ENCODE measurements at places on chromosomes 3 and 15.
A peak's percentile ranks its signal among the peaks of the same experiment; 100 is the strongest.

GRCh38 chr3:112736805-112737566, 96.0 kb upstream of the CCDC80 start:
- no peak for DNase-seq

DNA sequence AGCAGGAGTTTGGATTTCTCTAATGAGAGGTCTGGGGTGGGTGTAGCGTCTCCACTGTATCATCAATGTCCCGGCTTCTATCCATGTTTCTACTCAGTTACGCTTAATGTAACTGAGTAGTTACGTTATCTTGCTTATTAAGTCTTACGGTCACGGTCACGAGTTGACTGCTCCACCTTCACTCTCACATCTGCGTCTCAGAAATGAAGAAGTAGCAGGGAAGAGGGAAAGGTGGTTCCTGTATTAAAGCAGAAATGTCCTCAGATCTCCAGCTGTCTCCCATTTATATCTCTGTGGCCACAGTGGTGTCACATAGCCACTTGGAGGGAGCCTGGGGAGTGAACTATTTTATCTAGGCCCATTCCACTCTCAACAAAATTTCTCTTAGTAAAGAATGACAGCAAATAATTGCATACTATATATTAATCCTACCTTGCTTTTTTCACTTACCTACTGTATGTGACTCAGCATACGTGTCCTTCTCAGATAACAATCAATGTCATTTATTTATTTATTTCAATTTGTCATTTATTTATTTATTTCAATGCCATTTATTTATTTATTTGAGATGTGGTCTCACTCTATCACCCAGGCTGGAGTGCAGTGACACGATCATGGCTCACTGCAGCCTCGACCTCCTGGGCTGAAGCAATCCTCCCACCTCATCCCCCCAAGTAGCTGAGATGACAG, 39.7 kb upstream of the RNU6-1 start:
- no peak for DNase-seq

- no peak for DNase-seq
Measured at GRCh38 chr3:106119614-106120082, 250.8 kb upstream of the CBLB start.

DNA sequence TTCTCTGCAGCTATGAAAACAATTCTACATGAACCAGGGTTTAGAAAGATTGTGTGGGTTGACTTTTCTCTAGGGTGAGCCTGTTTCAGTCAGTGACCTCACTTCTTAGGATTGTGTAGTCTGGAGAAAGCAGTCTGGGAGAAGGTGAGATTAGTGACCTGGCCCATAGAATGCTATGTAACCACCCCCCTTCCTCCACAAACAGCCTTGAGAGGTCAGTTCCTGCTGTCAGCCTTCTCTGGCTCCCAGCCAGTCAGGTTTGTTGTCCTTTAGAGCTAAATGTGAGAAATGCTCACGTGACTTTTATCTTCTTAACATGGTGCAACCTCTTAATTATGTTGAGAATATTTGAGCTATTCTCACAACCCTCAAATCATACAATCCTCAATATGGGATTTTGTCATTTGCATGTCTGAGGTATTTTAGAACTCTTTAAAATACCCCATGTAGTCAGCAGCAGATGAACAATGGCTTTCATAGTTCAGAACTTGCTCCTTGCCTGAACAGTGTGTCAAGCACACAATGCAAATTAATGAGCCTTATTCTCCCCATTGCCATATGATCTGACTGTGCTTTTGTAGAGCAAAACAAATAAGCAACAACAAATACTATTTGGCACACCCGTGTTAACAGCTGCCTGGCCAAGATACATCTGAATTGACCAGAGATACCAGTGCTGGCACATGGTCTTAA, 311.6 kb downstream of the CNTN6 start:
- no peak for DNase-seq

DNA sequence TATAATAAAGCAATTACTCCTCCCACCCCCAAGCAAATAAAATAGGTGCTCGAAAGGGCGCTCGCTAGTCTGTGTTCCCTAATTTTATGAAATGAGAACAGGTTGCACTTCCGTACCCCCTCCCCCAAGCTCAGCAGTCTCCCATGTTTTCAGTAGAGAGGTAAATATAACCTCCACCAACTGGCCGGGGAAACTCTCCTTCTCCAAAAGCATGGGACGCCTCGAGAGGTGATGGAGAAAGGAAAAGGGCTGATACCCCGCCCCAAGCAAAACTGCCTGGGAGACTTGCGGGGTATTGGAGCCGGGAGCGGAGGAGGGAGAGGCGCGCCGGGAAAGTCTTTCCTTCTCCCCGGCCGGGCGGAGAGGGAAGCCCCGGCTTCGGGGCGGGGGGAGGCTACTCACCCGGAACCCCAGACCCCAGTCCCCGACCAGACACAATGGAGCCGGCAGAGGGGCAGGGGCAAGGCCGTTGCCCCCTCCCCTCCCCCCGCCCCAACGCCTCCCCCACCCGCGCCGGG, 605 bp downstream of the DCUN1D1 start:
- DNase-seq, result no peak

DNA sequence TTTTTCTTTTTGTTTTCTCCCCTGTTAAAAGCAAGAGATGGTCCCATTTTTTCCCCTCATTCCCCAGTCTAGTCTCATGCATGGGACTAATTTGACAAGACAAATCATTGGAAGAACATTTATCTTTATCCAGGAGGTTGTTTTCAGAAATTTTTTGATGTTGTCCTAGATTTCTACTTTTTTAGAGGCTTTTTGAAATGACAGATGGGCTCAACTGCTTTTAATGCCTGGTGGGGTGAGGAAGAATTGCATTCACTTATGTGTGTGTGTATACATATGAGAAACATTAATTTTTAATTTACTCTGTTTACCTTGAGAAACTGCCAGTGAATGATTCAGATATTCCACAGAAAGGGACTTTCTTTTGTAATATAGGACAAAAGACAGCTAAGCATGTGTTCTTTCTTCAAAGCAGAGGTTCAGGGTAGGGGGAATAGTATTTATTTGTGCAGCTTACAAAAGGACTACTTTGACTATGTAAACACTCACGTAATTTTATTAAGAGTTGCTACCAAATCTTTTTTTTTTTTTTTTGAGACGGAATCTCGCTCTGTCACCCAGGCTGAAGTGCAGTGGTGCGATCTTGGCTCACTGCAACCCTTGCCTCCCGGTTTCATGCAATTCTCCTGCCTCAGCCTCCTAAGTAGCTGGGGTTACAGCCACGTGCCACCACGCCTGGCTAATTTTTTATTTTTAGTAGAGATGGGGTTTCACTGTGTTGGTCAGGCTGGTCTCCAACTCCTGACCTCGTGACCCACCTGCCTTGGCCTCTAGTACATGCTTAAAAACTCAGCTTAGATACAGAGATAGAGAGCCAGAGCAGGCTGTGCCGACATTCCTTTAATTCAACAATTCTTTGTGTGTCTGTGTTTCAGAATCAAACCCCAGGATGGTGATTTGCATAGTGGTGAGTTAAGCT, 130.1 kb upstream of the RARB start:
- DNase-seq, result no peak

GRCh38 chr3:159859836-159860235, 128.8 kb upstream of the IL12A start:
- no peak for DNase-seq

DNA sequence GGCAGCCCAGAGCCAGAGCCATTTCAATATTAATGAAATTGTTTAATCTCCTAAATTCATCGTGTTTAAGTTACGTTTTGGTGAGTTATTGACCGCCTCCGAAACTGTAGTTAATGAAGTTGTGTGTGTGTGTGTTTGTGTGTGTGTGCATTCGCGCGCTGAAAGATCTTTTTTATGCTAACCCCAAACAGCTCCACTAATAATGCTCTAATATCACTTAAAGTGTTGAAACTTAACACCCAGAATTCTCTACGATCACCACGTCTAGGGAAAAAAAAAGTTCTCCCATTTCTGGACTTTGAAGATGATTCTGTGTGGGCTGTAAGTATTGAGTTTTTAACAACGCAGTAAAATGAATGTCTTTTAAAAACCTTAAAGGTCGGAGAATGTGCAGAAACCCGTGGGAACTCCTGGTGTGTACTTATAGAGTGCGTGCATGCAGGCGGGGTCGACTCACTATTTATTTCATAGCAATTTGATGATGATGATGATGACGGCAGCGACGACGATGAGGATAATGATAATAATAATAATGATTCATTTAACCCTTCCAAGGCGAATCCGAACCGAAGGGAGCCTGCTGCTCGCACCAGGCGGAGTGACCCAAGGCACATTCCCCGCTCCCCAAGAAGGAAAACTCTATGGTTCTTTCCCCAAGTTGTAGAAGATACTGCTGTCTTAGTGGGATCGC, 1.4 kb upstream of the FOXB1 start:
- no peak for DNase-seq

- DNase-seq, result no peak
Measured at GRCh38 chr15:25778161-25778560, 85.0 kb downstream of the ATP10A start.

- no peak for DNase-seq
Measured at GRCh38 chr15:55289011-55289745, 435 bp downstream of the RAB27A start.

DNA sequence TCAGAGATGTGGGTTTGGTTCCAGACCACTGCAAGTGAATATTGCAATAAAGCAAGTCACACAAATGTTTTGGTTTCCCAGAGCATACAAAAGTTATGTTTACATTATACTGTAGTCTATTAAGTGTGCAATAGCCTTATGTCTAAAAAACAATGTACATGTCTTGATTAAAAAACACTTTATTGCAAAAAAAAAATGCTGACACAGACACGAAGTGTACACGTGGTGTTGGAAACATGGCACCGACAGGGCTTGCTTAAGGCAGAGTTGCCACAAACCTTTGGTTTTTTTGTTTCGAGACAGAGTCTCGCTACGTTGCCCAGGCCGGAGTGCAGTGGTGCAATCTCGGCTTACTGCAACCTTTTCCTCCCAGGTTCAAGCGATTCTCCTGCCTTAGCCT, 50.1 kb downstream of the RAB11A start:
- no peak for DNase-seq

DNA sequence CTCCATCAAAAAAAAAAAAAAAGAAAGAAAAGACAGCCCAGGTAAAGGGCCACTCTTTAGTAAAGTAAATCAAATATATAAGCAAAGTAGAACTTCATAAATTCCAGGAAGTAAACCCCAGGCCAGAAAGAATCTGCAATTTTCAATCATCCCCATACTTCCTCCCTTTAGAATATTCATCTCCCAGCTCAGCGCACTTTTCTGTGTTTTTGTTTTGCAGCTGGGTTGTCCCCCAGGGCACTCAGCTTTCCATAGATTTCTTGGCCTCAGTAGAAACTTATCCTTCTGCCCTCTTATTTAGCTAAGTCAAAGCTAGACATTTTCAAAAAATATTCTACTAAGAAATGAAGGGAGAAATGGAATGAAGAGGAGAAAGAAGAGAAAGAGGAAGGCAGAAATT, 24.0 kb upstream of the SPRED1 start:
- no peak for DNase-seq

DNA sequence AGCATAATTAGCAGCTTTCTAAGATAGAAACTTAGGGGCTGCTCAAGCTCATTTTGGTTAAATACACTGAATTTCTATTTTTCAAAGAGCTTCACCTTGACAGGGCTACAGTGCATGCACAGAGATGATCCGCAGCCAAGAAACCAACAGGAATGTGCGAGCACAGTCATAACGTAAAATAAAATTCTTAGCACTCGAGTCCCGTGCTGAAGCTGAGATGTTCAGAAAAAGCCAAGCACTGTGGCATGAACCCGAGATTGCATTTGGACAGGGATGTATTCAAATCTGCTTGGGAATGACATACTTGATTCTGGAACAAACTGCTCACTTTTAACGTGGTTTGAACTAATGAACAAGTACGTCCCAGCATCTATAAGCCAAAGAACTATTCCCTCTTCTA, 340.3 kb downstream of the FOXP1 start:
- no peak for DNase-seq

DNA sequence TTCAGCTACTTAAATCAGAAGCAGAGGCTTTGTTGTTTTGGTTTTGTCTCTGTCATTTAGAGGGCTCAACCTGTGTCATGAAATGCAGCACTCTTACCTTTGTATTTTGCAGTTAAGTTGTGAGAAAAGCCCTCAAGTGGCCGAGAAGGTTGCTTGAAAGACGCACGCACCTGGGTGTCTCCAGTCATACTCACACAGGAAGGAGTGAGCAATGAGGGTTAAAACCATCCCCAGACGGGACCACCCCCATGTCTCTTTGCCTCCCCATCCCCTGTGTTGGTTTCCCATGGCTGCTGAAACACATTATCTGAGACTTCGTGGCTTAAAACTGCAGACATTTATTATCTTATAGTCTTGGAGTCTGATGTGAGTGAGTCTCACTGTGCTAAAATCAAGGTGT, 376.1 kb upstream of the CFAP20DC start:
- DNase-seq, result peak; percentile 41

DNA sequence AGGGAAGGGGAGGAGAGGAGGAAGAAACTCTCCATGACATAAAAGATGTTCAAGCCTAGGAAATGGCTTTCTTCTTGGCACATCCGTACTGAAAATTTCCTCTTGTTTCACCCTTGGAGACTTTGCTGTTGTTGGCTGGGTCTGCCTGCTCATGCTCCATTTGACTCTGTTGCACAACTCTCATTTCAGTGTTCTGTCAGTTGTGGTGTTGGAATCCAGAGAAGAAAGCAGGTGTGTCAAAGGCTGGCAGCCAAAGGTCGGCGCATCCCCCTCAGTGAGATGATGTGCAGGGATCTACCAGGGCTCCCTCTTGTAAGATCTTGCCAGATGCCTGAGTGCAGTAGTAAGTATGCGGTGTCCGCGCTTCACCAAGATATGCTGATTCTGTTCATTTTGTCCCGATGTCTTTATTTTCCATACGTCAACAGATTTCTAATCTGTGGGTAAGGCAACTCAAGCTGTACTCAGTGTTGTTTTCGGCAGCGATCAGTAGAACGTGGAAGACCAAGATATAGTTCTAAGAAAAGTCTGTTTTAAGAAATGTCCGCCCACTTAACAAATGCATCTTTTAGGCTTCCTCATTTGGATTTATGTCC, 265.2 kb upstream of the GOLGA6L4 start:
- DNase-seq, result no peak

- DNase-seq, result no peak
Measured at GRCh38 chr3:112738366-112738765, 97.4 kb upstream of the CCDC80 start.

DNA sequence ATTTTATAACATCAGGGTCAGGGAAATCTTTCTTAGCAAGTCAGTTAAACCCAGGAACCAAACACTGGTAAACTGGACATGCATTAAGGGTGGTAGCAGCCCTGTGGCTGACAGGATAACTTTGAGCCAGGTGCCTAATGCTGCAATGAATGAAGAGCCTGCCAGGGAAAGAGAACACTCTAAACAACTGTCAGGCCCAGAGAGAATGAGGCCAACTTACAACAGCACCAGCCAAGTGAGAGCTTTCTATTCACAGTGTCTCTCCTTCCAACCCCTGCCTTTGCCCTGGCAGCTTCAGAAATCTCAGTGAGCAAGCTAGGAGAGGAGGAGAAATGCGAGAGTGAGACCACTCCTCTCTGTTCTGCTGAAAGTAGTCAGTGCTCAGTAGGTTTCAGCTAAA, 50.4 kb upstream of the ATP2C1 start:
- DNase-seq, result no peak

- DNase-seq, result no peak
Measured at GRCh38 chr3:175411405-175411804, 552.3 kb downstream of the NAALADL2 start.
